ENCODE measurements at places on chromosomes 6 and 20.
A peak's percentile ranks its signal among the peaks of the same experiment; 100 is the strongest.

DNA sequence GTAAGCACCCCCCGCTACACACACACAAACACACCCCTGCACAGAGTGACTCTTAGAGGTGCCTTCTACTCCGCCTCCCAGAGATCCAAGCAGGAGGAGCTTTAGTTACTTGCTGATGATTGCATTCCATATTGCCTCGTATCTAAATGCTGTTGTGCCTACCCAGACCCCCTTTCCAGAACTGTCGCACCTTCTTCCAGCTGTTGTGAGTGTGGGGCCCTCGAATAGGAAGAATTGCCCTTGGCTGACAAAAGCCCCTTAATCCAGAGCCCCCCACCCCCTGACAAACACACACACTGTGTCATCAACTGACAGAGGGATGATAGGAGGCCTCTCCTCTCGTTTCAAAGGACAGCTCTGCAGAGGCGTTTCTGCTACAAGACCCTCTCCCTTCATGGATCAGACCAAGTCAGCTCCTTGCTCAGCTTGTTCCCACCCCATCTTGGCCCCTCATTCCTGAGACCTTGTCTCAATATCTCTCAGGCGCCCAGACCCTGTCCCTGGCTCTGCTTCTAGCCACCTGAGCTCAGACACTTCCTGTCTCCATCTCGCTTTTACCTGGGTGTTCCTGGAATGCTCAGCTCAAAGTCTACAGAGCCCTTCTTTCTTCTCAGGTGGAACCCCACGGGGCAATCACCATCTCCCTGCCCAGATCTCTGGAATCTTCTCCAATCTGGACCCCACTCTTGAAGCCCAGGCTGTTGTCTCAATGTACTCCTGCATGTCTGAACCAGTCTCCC, 4.0 kb upstream of the VSX1 start:
- no peak for DNase-seq

GRCh38 chr6:55299286-55299985, 27.8 kb upstream of the GFRAL start:
- no peak for DNase-seq

GRCh38 chr6:72649032-72649984, 27.4 kb downstream of the KCNQ5 start:
- DNase-seq: no peak

DNA sequence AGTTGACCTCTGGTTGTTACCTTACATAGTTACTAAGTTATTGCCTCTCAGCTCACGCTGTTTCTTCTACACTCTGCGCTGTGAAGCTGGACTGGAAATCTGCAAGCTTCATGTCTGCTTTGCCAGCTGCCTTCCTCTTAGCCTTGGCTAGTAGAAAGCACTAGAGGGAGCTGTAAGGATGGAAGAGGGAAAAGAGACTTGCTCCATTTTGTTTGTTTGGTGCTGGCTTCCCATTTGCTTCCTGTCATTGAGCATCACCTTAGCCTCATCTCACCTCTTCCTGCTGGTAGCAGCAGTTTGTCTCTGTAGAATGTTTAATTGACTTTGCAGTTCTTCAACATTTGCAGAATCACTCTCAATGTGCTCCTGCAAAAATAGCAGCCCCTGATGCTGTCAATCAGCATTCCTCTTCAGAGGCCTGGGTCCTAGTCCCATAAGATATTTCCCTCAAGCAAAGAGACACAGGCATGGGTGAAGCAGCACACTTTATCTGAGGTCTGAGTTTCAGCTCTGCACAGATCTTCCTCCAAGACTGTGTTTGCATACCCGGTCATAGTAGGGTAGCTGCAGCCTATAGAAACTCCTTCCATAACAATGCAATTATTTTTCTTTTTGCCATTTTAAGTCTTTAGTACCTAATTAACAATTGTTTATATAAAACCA, 302.2 kb upstream of the EPHA7 start:
- DNase-seq: peak; percentile 33

DNA sequence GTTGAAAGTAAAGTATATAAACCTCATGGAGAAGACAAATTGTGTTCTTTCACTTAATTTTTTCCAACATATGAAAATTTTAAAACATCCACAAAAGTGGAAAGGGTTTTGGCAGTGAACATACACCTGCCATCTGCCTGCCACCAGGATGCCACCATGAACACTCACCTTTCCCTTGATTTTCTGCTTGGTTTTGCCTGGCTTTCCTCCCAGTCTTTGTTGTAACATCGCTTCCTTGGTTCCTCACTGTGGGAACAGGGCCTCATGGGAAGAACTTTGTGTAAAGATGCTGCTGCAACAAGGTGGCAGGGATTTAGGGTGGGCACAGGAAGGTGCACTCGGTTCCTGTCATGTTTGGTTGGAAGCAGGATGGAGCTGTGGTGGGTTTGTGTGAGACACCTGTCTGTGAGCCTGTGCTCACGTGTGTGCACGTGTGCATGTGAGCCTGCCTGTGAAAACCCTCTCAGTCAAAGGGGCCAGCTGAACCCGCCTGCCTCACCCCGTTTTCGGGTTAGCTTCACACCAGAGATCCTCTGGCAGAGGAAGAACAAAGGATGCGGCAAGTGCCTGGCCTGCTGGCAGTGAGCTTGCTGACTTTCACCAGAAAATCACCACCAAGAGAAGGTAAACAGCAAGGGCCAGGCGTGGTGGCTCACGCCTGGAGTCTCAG, 11.0 kb upstream of the RBM38 start:
- no peak for DNase-seq

GRCh38 chr6:15312500-15312899, 66.6 kb downstream of the JARID2 start:
- no peak for DNase-seq

GRCh38 chr20:6818033-6818808, 50.7 kb downstream of the BMP2 start:
- peak; percentile 7 for DNase-seq

DNA sequence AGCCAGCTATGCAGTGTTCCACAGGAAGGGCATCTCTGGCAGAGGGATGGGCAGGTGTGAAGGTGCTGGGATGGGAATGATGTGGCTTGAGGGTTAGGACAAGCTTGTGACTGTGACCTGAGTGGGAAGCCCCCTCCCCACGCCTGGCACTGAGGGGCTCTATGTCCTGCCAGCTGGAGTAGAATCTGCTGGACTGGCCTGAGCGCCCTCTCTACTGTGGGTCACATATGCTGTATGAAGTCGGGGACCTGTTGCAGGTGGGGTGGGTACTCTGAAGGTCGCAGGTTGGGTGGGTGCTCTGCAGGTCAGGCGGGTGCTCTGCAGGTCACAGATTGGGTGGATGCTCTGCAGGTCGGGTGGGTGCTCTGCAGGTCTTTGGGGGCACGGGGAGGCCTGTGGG, 20.3 kb downstream of the KCNG1 start:
- DNase-seq: no peak

DNA sequence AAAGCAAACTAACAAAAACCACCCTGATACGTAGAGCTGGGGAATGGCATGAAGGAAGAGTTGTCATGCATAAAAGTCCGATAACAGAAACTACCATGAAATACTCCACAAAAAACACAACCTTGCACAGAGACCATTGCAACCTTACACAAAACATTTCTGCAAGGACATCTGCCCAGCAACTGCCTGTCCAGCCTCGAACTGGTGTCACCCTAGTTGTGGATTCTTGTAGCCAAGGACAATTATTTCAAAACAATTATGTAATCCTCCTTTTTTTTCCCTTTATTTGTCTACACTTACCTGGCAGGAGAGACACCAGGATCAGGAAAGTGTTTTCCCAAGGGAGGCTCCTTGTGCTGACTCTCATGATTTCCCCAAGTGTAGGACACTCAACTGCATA, 232.5 kb upstream of the SYNDIG1 start:
- no peak for DNase-seq

DNA sequence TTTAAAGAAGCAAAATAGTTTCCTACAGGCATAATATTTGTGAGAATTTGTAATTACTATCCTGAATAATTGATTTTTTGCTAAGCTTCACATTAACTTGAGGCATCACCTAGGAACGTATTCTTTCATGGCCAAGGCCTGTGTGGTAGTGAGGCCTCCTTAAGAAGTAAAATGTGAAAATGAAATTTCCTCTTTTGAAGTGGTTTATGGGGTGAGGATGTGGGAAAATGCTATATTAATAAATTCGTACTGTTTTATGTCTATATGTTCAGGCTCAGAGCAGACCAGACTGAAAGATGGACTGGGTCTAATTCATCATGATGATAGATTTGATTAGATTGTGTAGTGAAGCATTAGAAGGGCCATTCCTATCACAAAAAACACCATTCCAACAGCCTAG, 33.1 kb downstream of the MYLIP start:
- DNase-seq: no peak

DNA sequence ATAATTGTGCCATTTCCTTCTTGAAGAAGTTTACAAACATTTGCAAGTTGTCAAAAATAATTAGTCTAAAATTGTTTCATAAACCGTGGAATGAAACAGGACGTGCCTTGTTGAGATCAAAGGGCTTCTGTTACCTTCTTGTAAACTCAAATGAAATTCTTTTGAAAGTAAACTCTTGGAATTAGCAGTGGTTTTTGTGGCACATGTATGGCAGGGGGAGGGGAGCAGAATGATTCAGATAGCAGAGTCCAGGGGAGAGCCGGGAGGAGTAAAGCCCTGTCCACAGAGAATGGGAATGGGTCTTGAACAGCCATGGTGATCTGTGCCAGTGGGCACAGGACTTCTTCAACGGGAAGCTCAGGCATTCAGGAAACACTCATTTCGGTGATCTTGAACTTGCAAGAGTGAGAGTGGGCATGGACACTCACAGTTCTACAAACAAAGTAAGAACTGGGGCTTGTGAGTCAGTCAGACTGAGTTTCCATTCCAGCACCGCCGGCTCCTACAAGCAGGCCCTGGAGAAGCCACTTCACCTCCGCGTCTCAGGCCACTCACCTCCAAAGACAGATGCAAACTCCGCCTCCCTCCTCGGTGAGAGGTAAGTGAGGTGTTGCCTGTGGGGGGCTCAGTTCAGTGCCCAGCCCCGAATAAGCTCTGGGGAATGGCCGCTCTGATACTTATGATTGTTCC, 143.1 kb downstream of the CDH26 start:
- no peak for DNase-seq

DNA sequence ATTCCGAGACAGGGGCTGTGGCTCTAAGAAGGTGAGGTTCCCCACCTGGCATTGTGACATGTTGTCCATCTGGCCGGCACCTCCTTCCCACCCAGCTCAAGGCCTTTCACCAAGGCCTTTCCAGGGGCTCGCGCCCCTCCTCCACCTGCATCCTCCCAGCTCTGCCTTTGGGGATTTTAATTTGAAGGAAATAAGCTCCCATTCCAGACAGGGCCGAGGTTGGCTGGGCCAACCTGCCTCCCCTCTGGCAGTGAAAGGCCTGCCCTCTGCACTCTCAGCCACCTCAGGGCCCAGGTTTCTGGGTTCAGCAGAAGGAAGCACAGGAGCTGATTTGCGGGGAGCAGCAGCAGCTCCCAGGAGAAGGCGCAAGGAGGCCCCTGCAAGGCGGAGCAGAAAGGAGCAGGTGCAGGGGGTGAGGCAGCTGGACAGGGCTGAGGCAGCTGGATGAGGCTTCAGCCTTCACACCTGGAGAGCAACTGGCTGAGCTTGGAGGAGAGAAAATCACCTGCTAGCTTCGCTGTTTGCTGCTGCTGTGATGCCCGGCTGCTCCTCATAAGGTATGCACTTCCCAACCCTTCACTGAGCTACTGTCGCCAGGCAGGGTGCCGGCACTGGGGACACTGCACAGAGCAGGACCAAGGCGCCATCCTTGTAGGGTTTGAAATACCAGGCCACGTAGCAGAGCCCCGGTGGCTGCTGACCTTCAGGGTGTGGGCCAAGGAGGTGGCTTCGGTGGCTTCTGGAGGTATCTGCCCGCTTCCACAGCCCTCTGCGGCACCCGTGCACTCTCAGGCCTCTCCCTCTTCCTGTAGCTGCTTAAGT, 147.0 kb downstream of the SYNDIG1 start:
- DNase-seq: no peak

DNA sequence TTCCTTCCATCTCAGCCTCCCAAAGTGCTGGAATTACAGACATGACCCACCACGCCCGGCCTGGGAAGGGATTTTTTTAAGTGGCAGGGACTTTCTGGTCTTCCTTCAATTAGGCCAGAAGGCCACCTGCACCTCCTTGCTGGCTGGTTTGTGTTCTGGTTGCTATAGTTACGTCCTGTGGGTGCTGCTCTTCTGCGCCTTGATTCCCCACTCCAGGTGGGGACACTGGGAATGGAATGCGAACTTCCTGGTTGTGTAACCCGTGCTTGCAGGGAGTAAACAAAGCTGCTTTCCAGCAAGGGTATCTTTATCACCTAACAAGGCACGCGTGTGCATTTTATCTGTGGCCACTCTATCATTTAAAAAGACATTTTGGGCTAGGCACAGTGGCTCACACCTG, 117.7 kb downstream of the PLEKHG1 start:
- peak; percentile 53 for DNase-seq

DNA sequence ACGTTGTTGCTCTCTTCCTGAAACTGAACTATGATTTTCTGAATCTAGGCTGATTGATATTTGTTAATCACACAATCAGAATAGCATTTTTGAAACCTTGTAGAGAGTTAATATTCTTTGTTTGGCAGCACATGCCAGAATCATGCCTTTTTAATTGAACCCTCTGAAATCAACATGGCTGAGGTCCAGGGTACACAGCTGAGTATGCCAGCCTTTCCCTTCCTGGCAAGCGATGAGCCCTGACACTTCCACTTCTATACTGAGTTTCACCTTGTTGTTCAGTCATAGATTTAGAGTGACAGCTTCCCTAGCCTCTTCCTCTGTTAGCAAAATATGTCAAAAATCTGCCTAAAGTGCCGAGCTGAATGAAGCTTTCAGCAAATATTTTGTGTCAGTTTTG, 6.8 kb downstream of the HDDC2 start:
- DNase-seq: no peak

- DNase-seq: no peak
Observed at GRCh38 chr20:33553516-33553915, 63.6 kb downstream of the CBFA2T2 start.

GRCh38 chr6:150514806-150515380, 84.8 kb upstream of the PLEKHG1 start:
- DNase-seq: no peak

DNA sequence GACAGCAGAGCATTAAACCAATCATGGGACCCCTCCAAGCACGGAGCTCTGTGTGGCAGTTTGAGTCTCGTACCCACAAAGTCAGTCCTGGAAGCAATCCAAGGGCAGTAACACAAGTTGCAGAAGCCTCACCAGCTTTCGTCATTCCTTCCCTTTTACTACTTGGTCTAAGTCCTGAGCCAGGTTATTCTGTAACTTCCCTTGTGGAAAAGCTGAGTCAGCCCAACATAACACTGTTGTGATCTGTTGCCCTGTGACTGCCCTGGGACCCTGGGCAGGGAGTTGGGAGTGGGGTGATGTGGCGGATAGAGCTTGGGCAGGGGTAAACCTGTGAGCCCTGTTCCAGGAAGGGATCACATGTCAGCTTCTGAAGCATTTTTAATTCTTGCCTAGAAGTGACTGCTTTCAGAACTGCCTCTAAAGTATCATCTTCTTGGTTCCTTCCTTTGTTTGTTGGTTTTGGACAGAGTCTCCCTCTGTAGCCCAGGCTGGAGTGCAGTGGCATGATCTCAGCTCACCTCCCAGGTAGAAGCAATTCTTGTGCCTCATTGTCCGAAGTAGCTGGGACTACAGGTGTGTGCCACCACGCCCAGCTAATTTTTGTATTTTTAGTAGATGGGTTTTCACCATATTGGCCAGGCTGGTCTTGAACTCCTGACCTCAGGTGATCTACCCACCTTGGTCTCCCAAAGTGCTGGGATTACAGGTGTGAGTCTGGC, 183.7 kb upstream of the JAG1 start:
- DNase-seq: no peak
